GM13976 (cell line): ENCODE measurements at places on chromosomes 12 and 14.

DNA sequence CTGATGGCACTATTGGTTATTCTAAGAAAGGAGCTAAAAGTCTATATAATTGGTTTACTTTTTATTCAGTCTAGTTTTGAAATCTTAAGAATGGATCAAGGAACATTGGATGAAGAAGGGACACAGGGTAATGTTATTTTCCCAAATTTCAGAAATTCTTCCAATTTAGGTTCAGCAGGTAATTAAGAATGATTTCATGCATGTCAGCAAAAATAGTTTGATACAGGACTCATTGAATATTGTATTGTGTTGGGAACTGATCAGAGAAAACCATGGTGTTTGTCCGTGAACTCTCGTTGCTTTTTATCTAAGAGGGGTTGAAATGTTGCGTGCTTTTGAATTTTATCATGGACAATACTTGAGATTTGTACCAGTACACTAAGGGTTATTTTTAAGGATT, 58.6 kb downstream of the PDE3A start:
- DNase-seq = no peak

- DNase-seq = no peak
Observed at GRCh38 chr12:5429741-5430557, 2.0 kb upstream of the NTF3 start.

DNA sequence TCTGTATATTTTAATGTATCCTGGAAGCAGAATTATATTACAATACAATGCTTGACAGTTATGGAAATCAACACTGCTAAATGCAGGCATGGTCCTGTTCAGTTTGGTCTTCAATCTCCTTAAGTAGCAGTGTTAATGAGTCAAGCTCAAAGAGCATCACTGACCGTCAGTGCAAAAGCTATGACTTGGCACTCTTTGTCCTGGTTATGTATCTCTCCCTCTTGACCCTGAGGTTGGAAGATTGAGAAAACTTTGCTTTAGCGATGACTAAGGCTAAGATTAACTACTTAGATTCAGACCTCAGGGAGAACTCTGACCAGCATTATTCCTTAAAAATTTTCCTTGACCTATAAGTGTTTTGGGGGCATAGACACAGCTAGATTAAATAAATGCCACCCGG, 10.9 kb downstream of the CLEC7A start:
- no peak for DNase-seq

- DNase-seq = no peak
Observed at GRCh38 chr12:109864916-109865315, 15.4 kb downstream of the GLTP start.

DNA sequence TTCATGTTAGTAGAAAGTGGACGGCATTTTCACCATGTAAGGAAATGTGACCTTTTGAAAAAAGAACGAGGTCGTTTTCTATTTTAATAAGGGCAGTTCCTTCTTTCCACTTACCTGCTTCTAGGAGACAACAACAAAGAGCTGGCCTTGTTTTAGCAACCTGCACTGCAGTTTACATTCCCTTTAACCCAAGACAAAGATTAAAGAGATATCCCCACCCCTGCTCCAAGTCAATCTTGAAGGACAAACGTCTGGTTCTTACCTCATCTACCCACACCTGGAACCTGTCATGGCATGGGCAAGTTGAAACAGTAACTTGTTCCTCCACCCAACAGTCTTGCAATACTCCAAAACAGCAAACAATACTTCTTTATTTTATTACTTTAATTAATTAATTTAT, 32.7 kb downstream of the ZCCHC8 start:
- DNase-seq = no peak

- no peak for DNase-seq
Observed at GRCh38 chr14:53893374-53893773, 63.3 kb downstream of the BMP4 start.

DNA sequence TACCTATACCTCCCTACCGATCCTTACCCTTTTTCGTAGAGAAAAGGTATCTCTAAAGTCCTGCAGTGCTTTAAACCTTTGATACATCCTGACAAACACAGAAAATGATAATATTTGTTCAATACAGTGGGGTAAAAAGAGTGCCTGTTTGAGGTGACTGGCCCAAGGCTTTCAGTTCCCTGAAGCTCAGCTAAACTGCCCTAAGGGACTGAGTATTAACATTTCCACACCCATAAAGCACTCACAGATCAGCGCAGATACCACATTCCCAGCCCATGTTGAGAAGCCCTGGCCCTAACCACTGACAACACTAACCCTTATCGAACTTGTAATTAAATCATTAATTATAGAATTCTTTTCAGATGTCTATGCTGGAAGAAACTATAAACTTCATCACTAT, 108.7 kb downstream of the DIP2B start:
- DNase-seq = no peak

DNA sequence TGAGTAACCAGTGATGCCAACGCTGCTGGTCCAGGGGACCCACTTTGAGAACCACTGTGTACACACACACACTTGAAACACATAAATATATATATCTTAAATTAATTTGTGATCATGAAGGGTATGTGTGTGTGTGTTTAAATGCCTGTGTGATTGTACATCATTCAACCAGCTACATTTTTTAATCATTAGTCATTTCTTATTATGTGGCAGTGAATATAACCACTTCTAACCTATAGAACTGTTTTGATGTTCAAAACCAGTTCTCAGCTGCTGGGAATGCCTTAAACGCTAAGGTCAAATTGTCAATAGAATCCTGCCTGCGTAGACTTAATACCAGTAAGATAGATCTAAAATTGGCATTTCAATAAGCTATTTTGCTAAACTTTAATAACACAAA, 330.0 kb downstream of the SYT1 start:
- no peak for DNase-seq

DNA sequence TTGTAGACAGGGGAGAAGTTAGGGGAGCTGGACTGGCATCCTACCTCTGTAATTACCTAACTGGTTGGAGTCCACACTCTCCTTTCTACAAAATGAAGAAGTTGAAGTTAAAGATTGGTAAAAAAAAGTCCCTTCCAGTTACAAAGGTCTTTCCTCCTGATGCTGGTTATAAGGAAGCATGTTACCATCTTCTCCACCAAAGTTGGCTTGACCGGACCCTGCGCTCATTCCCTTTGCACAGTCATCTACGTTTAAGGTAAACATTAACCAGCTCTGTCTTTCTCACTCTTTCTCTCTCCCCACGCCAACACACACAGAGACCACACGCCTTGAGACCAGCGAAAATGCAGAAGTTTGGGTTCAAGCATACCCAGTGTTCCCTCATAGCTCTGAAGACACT, 11.9 kb downstream of the FBLN5 start:
- no peak for DNase-seq

DNA sequence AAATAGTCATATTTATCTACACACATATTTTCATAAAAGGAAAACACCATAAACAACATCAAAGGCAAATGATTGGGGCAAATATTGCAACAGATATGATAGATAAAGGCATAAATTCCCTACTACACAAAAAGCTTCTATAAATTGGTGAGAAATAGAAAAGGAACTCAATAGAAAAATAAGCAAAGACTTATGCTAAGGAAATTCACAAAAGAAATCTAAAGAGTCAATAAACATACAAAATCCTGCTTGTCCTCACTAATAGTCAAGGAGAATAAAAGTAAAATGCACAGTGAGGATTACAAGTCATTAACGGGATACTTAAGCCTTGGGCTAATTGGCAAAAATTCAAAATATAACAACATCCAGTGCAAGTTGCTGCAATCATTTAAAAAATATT, 30.3 kb downstream of the CCDC59 start:
- no peak for DNase-seq

DNA sequence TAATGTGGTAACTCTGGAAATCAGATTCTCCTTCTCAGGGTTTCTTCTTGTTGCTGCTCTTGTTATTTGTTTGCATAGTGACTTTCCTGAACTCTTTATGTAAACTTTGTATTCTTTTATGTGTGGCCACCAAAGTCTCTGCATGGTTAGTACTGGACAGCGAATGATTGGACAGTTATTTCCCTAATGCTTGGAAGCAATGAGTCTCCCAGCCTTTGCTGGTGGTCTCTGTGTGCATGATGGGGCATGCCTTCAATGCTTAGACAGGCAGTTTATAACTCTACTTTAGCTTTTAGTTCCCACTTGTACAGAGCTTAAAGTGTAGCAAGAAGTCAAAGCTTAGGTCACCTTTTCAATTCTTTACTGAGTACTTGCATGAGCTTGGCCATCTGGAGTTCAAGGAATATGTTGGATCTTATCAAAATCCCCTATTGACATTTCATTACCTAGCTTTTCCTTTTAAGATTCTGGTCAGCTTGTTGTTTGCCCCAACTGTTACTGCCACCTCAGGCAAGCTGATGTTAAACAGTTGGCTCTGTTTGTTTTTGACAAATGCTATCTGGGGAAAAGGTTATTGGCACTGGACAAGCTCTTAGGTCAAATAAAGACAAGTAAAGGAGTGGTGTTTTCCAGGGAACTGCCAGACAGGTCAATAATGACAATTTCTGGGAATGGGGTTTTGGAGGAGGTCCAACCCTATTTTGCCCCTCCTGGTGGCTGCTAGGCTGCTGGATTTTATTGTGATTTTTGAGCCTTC, 12.3 kb downstream of the CCDC91 start:
- no peak for DNase-seq

- peak; percentile 69 for DNase-seq
Observed at GRCh38 chr12:47990351-47991105, 13.7 kb downstream of the COL2A1 start.

DNA sequence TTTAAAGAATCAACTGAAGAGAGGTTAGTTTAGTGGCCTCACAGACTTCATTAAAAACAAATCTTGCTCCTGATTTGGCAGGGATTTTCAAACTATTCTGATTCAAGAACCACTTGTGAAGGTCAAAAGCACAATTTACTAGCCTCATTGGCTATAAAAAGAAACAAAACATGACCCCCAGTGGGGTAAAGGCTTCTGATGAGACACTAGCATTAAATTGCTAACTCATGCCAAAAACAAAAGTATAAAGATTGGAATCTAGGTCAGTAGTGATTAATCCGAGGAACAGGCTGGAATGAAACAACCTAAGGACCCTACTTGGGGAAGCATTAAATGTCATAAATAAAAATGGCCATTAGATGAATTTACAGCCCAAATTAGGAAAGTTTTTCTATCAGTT, 312.3 kb downstream of the PAWR start:
- no peak for DNase-seq

- DNase-seq = no peak
Observed at GRCh38 chr14:51626185-51626584, 25.5 kb upstream of the FRMD6 start.

- no peak for DNase-seq
Observed at GRCh38 chr14:90274808-90275457, 18.6 kb downstream of the PSMC1 start.

DNA sequence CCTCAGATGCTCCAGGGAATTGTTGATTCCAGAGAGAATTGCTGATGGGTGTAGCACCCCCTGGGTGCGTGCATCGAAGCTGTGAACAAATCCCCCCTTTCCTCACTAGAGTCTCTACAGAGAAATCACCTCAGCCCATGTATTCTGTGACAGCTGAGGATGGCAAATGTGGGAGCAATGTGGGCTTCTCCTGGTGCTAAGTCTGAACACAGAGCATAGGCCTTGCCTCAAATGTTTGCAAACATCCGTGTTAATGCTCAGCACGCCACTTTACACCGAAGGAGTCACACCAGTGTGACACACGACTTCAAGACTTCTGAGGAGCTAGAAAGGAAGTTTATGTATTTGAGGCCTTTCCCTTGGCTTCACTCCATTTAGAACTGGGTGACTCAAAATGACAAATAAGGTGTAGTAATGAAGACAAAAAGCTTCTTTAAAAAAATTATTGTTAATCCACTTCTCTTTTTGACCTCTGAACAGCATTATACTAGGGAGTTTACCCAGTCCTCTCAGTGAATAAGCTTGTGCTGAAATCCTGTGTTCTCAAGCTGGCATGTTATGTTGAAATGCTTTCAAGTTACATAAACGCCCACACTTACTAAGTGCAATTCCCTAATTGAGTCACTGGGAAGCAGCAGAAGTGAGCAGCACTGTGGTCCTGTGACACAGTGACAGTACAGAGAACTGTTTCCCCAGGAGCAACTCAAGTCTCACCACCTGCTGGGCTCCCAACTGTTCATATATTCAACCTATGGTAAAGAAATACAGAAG, 92.9 kb downstream of the FAR2 start:
- DNase-seq = peak; percentile 23

GRCh38 chr12:101750152-101750551, 10.9 kb upstream of the SYCP3 start:
- no peak for DNase-seq

DNA sequence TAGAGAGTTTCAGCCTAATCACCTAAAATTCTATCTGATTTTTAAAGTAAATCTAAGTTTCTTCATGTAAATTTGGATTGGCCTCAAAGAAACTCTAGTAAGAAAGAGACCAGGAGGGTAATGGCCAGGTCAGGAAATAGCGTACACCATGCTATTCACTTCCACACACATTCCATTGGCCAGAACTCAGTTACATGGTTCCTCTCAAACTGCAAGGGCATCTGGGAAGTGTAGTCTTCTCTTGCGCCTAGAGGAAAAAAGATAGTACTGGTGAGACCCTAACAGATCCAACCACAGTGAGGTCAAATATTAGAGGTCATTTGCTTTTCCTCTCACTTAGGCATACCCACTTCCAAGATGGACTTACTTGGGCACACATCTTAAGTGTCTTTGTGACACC, 39.1 kb downstream of the MBIP start:
- DNase-seq = no peak

DNA sequence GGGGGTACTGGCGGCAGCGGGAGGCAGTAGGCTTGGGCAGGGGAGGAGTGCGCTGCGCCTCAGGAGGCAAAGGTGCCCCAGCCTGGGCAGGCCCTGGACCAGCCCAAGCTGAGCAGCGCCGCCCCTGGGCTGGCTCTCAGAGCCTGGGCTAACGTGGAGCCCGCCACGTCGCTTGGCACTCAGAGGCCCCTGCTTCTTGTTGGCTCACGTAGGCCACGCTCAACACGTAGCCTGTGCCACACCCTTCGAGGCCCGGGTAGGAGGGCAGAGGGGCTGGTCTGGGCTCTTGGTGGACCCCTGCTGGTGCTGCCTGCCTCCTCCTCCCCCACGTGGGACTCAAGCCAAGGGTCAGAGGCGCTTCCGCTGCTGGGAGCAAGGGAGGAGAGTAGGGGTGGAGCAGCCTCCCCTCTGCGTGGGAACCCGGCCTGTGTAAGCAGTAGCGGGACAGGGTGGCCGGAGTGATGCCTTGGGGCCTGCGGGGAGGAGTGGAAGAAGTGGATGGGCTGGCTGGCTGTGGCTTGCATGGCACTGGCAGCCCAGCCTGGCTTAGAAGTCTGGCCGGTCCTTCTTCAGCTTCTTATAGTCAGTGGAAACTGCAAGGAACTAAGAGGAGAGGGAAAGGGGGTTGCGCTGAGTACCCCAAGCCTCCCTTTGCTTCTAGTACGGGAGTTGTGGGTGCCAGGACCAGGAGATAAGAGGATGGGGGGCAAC, 5.7 kb downstream of the SHMT2 start:
- DNase-seq = peak; percentile 12

DNA sequence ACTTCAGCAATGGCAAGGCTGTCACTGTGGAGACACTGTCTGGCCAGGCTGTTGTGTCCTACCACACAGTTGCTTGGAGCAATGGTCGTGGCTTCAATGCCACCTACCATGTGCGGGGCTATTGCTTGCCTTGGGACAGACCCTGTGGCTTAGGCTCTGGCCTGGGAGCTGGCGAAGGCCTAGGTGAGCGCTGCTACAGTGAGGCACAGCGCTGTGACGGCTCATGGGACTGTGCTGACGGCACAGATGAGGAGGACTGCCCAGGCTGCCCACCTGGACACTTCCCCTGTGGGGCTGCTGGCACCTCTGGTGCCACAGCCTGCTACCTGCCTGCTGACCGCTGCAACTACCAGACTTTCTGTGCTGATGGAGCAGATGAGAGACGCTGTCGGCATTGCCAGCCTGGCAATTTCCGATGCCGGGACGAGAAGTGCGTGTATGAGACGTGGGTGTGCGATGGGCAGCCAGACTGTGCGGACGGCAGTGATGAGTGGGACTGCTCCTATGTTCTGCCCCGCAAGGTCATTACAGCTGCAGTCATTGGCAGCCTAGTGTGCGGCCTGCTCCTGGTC, 4.3 kb downstream of the LRP10 start:
- no peak for DNase-seq
